H54 (cell line): ENCODE measurements at places on chromosomes 3 and 15.

DNA sequence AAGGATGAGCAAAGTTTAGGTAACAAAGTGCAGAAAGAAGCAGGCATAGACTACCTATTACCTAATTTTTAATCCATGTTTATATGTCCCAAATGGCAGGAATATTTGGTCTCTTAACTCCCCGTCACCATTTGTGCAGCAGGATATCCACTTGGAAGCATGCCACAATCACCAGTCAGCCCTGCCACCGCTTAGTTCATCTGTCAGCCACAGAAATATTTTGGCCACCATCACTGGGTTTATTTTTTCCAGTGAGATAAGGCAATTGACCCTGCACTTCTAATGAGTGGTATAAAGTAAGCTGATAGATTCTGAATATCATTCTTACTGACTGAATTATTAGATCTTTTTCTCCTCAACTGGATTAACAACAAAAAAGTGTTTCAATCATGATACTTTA, 152.9 kb upstream of the SOX2 start:
- no peak for DNase-seq

DNA sequence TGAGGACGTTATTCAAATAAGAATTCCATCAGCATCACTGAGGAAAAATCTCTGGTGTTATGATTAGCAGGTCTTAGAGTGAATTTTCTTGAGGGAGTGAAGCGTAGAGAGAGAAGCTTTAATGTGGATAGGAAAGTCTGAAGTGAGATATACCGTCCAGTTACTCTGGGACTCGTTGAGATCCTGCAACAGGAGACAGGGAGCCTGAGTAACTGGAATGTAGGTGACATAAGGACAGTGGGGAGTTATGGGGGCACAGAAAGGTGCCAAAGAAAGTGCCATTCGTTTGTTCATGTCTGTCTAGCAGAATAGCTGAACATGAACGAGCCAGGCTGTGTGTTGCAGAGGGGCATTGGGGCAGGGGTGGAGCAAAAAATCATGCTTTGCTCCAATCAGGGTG, 9.4 kb upstream of the BUB1B start:
- DNase-seq: no peak

GRCh38 chr15:69067296-69067695, 52.8 kb downstream of the NOX5 start:
- DNase-seq: no peak

DNA sequence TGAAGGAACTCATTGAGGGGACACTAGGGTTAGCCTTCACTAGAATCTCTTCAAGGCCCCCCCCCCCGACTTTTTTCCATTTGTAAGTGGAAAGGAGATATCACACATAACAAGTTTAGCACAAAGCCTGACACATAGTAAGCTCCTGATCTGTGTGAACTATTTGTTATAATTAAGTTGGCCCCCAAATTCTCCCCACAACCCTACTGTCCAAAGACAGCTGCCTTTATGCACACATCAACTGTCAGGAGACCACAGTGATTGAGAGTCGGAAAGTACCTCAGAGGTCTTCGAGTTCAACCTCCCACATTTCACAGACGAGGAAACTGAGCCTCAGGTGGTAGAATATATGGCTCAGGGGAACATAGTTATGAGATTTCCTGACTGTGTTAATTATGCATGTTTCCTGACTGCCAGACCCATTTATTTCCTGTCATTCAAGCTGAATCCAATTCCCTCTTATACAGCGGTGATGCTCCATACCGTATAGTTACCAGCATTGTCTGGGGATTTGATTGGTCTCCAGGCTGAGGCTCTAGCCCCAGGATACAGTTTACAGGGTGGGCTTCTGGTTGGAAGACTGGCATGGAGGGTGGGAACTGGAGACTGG, 227.4 kb upstream of the CMC1 start:
- DNase-seq: no peak

GRCh38 chr15:58293622-58294550, 137.9 kb upstream of the LIPC start:
- DNase-seq: no peak

- DNase-seq: no peak
Observed at GRCh38 chr3:7205962-7206361, 345.0 kb downstream of the GRM7 start.

GRCh38 chr15:34494084-34494399, 56.4 kb upstream of the GOLGA8A start:
- no peak for DNase-seq

GRCh38 chr3:4506559-4507023, 13.4 kb downstream of the ITPR1 start:
- no peak for DNase-seq

GRCh38 chr3:141388823-141389621, 20.7 kb downstream of the ZBTB38 start:
- DNase-seq: no peak

DNA sequence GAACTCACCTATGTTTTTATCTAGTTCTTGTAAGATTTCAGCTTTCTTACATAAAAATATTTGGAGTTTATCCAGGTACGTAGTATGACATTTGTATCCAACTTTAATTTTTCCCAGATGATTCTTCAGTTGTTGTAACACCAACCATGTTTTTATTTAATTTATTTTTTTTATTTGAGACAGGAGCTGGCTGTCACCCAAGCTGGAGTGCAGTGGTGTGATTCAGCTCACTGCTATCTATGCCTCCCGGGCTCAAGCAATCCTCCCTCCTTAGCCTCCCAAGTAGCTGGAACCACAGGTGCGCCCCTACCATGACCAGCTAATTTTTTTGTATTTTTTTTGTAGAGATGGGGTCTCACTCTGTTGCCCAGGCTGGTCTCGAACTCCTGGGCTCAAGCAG, 6.6 kb downstream of the XYLB start:
- no peak for DNase-seq

GRCh38 chr3:41198046-41198445, 1.3 kb upstream of the CTNNB1 start:
- DNase-seq: no peak

GRCh38 chr15:99279827-99280226, 28.5 kb downstream of the LRRC28 start:
- DNase-seq: no peak

- DNase-seq: no peak
Observed at GRCh38 chr3:187015903-187016638, 85.7 kb downstream of the ST6GAL1 start.

- DNase-seq: no peak
Observed at GRCh38 chr15:66621491-66622467, 56.0 kb upstream of the LCTL start.

GRCh38 chr3:133610031-133610430, 36.5 kb downstream of the CDV3 start:
- DNase-seq: no peak

DNA sequence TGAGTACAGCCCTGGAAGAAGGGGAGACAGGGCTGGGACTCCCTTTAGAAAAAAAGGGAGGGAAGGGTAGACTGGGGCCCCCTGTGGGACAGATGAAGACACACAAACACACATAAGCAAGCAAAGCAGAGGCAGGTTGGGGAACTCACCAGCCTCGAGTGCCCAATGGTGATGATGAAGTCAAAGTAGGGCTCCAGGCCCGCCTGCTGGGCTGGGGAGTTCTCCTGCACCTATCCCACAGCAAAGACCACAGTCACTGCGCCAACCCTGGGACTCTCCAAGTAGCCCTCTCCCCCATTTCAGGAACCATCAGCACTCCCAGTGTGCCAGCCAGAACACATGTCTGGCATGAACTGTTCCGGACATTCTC, 4.1 kb downstream of the GORASP1 start:
- no peak for DNase-seq

- DNase-seq: no peak
Observed at GRCh38 chr3:39137991-39138803, 15.2 kb downstream of the CSRNP1 start.

- DNase-seq: peak; percentile 89
Observed at GRCh38 chr3:194333212-194333980, 17.7 kb downstream of the CPN2 start.

- DNase-seq: no peak
Observed at GRCh38 chr3:46844881-46845312, 18.3 kb downstream of the MYL3 start.

- DNase-seq: no peak
Observed at GRCh38 chr3:122186372-122186771, 2.9 kb downstream of the CASR start.

DNA sequence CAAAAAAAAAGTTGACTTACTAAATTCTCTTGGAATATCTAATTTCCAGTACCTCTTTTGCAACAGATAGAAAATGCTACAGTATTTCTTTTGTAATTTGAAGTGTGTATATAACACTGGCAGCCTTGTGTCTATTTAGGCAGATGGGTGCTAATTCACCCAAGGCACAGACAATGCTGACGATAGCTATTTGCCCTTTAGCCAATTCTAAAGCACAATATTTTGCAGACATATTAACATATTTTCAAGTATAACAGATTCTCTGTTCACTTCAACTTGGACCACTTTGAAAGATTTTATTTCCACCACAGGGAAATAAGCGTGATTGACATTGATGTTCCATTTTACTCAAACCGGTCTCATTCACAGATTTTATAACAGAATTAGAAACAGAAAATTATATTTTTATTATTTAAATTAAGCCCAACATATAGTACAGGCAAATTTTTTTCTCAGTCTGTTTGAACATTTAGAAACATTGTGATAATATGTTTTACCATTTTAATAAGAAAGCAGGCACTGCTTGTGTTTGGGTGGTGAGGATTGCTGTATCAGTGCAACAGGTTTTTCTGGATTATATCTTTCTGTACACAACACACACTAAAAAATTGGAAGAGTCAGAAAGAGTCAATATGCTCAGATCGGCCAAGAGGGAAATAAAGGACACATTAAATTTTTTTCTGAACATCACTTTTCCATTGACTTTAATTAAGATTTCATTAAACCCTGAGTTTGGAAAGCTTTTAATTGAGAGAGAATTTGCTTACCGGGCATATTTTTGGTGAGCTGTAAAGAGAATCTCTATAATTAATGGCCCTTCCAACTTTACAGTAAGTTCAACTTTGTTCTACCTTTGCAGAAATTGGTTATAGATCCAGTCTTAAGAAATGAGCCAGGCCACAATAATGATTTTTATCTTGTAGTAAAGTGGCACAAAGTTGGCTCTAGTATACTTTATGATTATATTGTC, 327.3 kb upstream of the NR2F2 start:
- no peak for DNase-seq

GRCh38 chr3:169110633-169111032, 552.9 kb downstream of the MECOM start:
- DNase-seq: no peak

GRCh38 chr15:89430530-89431341, 65.6 kb downstream of the RHCG start:
- peak; percentile 68 for DNase-seq

DNA sequence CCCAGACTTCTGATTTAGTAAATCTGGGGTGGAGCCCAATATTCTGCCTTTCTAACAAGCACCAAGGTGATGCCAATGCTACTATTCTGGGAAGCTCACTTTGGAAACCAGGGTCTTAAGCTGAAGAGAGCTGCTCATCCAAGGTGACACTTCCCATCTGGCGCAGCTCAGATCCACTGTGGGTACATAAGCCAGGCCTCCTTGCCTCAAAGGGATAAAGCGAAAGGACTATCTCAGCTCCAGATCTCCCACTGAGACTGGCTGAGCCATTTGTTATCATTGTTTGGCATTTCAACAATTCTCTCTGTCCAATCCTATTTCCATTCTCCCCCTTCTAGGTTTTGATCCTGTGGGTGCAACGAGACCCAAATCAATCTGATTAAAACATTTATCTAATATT, 323.8 kb downstream of the GBE1 start:
- no peak for DNase-seq

- DNase-seq: no peak
Observed at GRCh38 chr3:124584552-124585391, 145.5 kb upstream of the UMPS start.

- DNase-seq: no peak
Observed at GRCh38 chr15:58247855-58248842, 110.0 kb downstream of the AQP9 start.

DNA sequence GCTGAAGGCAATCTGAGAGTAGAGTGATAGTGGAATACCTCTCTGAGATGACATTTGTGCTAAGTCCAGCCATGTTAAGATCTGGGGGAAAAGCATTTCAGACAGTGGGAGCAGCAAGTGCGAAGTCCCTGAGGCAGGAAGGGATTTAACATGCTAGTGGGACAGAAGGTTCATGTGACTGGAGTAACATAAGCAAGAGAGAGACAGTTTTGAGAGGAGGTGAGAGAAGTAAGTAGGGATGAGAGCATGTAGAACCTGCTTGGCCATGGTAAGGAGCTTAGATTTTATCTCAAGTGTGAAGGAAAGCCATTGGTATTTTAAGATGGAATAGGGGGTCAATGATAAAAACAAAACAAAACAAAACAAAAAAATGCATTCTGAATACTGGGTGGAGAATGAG, 358.6 kb upstream of the KCNH8 start:
- DNase-seq: no peak

GRCh38 chr3:127041264-127041820, 58.4 kb downstream of the PLXNA1 start:
- no peak for DNase-seq

GRCh38 chr3:149830902-149831301, 17.9 kb downstream of the RNF13 start:
- no peak for DNase-seq
